ENCODE measurements at places on chromosomes 1 and 21. TPM values are rescaled to one million over a fixed set of nuclear protein-coding genes. Genes with fewer than 3 reads are reported as not detected.

The OR2L8 gene
- not detected for total RNA-seq

The SESN2 gene
- total RNA-seq: 3.0 TPM

The CTH gene
- total RNA-seq: 1.7 TPM

The IKBKE gene
- 0.86 TPM for total RNA-seq

The SPRR2E gene
- not detected for total RNA-seq

The CALML6 gene
- not detected for total RNA-seq

The LCE1A gene
- not detected for total RNA-seq

The MASP2 gene
- total RNA-seq: not detected

The ADGRB2 gene
- total RNA-seq: 9.8 TPM

Data from heart right ventricle (tissue), 16 donors.